ENCODE measurements at places on chromosomes 7 and 10. TPM values are rescaled to one million over a fixed set of nuclear protein-coding genes. Genes with fewer than 3 reads are reported as not detected.

DNA sequence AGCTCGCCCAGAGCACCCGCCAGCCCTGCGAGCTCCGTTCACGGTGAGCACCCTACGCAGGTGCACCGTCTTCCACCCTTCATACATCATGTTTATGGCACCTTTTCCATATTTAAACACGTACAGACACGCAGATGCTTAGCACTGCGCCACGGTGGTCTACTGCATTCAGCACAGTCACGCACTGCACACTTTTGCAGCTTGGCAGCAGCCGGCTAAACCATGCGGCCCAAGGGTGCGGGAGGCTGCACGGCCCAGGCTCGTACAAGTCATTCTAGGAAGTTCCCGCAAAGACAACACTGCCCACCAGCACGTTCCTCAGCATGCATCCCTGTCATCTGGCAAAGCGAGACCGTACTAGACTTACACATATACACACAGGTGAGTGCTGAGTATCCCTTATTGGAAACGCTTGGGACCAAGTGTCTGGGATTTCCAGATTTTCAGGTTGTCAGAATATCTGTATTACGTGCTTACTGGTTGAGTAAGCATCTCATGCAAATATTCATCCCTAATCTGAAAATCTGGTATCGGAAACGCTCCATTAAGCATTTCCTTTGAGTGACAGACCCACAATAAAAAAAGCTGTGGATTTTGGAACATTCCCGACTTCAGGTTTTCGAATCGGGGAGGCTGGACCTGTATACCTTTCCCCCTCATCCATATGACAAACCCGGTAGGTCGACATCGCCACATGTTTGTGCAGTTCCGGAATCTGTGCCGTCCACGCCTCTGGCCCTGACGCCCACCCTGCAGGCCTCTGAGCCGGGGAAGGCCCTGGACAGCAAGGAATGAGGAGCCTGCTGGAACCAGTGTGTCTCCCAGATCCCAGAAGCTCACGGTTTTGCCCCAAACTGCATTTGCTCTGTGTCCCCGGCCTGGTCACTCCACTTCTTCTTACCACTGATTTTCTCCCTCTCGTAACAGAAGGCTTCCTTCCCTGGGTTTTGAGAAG lies 222.2 kb downstream of the ELFN1 start:
- no peak for DNase-seq

Gene LRRC61
- 10.8 TPM for total RNA-seq

Gene C10orf67
- total RNA-seq, result not detected

- DNase-seq, result no peak
Observed at GRCh38 chr7:37832194-37832593, 16.2 kb upstream of the NME8 start.

Gene CRHR2
- total RNA-seq, result not detected

DNA sequence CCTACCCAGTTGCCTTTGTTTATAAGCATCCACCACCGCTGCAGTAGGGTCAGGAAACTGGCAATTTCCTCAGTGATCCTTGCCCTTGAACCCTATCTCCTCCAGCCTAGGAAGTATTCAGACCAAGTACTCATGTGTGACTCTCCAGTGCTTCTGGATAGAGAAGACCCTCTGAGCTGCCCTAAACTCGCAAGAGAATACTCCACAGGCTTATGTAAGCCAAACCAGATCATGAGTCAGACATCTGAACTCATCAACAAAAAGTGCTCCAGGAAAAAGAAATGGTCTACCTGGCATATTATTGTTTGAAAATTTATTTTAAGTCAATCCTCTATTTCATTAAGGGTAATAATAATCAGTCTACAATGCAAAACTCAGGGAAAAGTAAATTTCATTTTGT lies 101.3 kb downstream of the KAT6B start:
- no peak for DNase-seq

GRCh38 chr10:81575036-81575435 lies 300.0 kb upstream of the NRG3 start:
- no peak for DNase-seq

Gene TRIM73
- 21.8 TPM for total RNA-seq

Gene H2BK1
- total RNA-seq, result 1.5 TPM

Gene CALN1
- not detected for total RNA-seq

DNA sequence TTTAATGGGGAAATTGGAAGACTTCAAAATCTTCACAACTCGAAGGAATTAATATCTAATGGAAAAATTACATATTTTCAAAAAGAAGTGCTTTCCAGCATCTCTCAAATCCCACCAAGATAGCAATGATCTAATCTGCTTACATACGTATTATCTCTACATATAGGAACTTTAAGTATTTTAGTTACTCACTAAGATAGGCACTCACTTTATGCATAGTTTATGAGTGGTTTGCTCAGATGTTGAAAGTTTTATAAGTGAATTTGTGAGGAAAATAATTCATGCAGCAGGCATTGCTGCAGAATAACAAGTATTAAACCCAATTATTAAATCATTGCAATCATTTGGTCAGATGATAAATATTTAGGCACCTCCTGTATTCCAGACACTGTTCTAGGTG lies 2.3 kb upstream of the CYTH3 start:
- no peak for DNase-seq

Gene XPNPEP1
- 54.7 TPM for total RNA-seq

Gene EGR2
- 6.1 TPM for total RNA-seq

Gene DGKI
- not detected for total RNA-seq

Gene INA
- total RNA-seq, result not detected

DNA sequence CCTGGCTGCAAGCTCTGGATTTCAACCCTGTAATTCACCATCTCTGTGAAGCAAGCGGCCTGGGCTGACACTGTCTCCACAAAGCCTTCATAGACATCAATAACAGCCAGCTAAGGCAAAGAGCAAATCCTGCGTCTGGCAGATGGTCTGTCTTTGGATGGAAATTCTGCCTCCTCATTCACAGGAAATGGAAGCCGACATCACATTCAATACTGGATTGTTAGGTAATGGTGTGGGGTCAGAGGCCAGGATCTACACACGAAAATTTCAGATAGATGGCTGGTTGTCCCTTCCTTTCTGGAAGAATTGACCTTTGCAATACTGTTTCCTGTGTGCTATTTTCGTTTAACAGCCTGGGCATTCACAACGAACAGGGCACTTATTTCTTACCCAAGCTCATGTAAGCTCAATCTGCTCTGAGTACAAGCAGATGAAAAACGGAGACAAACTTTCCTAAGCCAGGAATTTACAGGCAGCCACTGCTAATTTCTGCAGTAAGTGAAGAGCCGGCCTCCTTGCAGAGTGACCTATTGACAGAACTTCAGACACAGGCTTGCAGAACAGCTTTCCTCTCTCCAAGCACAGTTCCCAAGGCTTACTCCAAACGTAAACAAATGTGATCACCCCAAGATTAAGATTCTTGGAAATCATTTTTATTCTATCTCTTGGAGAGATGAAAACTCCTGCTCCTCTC lies 3.1 kb upstream of the ADAM12 start:
- DNase-seq, result no peak

- no peak for DNase-seq
Observed at GRCh38 chr10:121462281-121462680, 136.0 kb downstream of the FGFR2 start.

- DNase-seq, result no peak
Observed at GRCh38 chr10:83680470-83680891, 458.8 kb upstream of the GHITM start.

DNA sequence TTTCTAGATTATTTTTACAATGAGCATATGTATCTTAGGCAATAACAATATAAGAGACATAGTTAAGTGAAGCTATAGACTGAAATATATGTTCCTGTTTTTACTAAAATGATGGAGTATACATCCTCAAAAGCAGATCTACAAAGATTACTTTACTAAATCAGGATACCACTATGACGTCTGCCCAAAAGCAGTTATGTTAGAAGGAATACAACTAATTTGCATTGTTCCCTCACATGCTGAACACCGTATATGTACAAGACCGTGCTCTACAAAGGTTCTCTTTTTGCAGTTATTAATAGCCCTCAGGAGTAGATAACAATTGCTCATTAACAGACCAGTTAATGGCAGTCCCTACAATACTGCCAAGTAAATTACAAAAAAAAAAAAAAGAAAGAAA lies 137.5 kb downstream of the CD36 start:
- DNase-seq, result no peak

DNA sequence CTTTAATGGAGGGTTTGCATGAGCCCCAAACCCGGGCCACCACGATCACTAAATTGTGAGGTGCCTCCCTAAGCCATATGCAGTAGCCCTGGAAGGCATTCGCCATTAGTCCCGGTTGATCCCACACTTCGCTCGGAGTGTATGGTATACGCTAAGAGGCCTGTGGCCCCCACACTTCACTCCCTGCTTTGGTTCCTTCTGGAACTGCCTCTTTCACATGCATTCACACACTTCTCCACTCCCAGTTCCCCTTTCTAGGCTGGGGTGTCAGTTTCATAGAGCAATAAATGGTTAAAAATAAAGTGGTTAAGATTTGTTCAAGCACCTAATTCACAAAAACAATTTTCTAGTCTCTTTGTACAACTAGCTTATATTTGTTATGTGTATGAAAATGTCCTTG lies 212.1 kb upstream of the KCND2 start:
- DNase-seq, result no peak

Gene ADRB1
- 1.4 TPM for total RNA-seq

GRCh38 chr10:119688033-119688508 lies 36.9 kb downstream of the BAG3 start:
- DNase-seq, result no peak

DNA sequence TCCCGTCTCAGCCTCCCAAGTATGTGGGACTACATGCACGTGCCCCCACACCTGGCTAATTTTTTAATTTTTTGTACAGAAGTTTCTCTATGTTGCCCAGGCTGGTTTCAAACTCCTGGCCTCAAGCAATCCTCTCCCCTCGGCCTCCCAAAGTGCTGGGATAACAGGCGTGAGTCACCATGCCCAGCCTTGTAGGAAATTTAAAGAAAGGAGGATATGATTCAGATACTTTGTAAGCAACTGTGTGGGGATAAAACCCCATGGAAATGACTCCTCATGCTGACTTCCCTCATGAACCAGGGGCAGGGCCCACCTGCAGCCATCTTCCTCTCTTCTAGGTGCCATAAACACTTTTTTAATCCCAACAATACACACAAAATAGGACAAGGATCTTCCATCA lies 50.2 kb downstream of the APBB1IP start:
- DNase-seq, result no peak

- peak; percentile 34 for DNase-seq
Observed at GRCh38 chr7:113086431-113086888, at the start of gene GPR85. TSS of gene GPR85 (minus strand) at chr7:113086827. CDS start at chr7:113084721, 2,106 bp downstream.

Gene ADAP1
- total RNA-seq, result 11.5 TPM

GRCh38 chr10:18400906-18401245 lies 250.5 kb downstream of the NSUN6 start:
- no peak for DNase-seq

GRCh38 chr7:23680414-23681405 lies 711 bp downstream of the FAM221A start:
- DNase-seq, result peak; percentile 47

DNA sequence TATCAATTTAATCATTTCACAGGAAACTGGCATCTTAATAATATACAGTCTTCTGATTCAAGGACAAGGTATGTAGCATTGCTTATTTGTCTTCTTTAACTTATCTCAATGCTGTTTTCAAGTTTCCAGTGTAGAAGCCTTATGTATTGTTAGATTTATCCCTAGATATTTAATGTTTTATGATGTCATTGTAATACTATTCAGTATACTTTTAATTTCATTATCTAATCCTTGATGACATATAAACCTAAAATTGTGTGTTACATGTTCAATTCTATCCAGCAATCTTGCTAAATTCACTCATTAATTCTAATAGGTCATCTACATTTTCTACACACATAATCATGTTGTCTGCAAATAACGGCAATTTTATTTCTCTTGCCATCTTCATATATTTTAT lies 126.3 kb upstream of the SEC61G start:
- no peak for DNase-seq

DNA sequence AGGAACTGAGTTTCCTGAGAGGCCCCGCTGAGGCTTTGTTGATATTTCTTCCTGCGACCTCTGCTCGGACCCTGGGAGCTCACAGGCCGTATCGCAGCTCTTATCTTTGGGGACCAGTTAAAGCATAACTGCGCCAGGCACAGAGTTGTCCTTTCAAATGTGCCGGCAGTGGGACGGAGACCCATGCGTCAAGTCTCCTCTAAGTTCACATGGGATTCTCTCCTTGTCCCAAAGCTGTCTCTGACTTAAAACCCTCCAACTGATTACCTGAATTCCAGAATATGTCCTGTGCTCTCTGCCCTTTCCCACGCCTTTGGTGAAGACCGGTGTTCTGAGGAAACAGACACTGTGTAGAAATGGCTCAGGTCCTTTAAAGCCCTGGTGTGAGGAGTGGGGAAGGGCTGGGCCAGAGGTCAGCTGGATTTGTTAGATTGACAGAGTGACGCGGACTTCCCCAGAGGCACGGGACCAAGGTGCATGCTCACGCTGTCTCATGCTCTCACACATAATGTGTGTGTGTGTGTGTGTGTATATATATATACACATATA lies 169.8 kb downstream of the EGFR start:
- no peak for DNase-seq

DNA sequence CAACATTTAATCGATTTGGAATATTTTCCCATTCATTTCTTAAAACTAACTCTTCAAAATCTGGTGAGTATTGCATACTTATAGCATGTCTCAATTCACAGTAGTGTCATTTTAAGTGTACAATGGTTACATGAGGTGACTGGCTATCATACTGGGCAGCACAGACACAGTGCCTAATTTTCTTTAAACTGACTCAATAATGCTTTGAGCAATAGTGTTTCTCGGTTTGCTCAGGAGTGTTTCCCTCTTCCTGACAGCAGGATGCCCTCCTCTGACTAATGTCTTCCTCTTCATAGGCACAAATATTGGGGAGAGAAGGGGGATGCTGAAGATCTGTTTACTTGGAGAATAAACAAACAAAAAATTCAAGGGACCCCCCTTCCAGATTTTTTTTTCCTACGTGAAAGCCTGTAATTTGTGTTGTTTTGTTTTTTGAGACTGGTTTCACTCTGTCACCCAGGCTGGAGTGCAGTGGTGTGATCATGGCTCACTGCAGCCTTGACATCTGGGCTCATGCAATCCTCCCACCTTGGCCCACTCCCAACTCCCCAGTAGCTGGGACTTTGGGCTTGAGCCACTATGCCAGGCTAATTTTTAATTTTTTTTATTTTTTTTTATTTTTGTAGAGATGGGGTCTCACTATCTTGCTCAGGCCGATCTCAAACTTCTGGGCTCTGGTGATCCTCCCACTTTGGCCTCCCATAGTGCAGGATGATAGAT lies 2.2 kb downstream of the MRC1 start:
- DNase-seq, result no peak

GRCh38 chr10:33155720-33156638 lies 178.5 kb downstream of the NRP1 start:
- no peak for DNase-seq

DNA sequence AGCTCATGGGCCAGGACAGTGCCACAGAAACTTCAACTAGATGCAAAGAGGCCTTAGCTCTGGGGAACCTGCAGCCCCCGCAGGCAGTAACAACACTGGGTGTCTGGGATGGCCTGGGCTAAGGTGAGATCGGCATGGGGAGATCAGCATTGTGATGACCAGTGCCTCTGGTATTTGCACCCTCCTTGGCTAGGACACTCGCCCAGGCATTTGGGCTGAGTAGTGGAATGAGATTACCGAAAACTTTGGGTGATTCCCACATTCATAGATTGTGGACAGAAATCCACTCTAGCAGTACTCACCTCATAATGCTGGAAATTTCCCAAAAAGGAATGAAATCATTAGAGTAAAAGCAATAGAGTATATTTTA lies 70.6 kb upstream of the ZMIZ2 start:
- DNase-seq, result no peak

GRCh38 chr10:66214721-66215404 lies 711.0 kb upstream of the LRRTM3 start:
- no peak for DNase-seq

GRCh38 chr7:135186841-135187253 lies 16.3 kb upstream of the CYREN start:
- DNase-seq, result no peak

Gene LRIT1
- not detected for total RNA-seq

Gene UBE3C
- total RNA-seq, result 25.3 TPM

Gene ADAM12
- 0.83 TPM for total RNA-seq
